HCT116 (cell line): ENCODE measurements at places on chromosomes 4 and X. TPM values are rescaled to one million over a fixed set of nuclear protein-coding genes. Genes with fewer than 3 reads are reported as not detected.

CTAG1A gene
- not detected for total RNA-seq

DNA sequence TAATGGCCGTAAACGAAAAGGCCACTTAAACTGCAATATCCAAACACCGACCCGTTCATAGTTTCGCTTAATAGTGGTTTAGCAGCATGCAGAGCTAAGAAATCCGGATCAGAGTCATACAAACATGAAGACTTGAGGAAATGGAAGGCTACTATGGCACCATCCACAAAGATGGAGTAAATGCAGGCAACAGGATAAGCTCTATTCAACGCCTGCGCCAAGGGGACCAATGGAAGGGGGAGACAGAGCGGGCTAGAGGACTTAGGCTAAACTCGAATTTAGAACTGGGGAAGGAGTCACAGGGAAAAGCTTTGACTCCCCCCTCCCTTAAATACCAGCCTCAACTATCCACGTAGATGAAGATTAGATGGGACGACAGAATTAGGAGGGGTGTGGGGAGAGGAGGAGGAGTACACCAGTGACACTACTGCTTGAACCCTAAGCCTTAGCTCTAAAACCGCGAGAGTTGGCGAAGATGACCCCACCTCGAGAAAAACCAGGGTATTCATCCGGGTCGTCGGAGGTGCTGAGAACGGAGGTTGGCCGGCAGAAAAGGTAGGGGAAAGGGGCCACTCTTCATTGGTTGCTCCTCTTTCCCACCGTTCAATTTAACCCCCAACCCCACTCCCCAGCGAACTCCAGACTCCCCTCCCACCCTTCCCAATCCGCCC, 3.5 kb downstream of the HUWE1 start:
- no peak for DNase-seq

DNA sequence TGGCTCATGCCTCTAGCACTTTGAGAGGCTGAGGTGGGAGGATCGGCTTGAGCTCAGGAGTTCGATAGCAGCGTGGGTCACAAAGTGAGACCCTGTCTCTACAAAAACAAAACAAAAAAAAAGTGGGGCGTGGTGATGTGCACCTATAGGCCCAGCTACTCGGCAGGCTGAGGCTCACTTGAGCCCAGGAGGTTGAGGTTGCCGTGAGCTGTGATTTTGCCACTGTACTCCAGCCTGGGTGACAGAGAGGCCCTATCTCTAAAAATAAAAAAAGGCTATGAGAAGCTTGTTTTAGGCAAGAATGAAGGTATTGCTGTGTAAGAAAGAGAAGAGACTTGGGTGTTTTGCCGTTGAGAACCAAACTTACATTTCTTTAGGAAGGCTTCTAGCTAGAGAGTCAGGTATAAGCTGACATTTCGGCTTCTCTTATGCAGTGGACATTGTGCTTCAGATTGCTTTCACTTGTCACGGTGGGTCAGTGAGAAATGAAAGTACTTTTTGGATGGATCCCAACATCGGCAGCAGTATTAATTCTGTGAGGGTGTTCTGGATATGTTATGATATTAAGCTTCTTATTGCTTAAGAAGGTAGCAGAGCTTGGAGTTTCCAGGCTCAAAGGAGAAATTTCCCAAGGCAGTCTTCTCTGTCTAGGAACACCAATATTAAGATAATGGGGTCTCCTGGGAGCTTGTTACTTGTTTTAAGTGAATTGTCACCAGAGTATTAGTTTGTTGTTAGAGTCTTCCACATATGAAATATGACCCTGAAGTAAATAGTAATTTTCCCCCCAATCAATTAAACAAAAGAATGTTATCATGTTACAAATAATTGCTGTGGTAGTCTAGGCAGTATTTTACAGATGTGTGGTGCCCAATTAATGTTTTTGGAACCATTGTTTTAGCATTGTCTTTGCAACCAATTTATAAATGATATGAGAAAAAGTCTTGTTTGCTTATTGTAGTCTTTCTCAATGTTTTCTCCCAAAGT, 17.6 kb downstream of the TMEM131L start:
- no peak for DNase-seq

DNA sequence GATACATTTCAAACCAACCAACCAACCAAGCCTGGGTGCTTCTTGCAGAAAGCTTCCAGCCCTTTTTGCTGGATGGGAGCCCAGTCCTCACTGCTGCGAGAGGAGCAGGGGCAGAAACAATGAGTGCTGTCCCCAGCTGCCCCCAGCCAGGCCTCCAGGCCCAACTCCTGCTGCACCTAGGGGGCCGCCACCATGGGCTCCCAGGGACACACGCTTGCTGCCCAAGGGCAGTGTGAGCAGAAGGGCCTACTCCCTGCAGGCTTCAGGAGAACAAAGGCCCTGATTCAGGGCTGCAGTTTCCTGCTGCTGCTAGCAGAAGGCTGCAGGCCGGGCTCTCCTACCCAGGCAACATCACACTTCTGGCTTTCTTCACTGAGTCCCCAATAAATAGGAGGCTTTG, 37.7 kb upstream of the ENPP6 start:
- DNase-seq: no peak

- DNase-seq: no peak
Measured at GRCh38 chrX:109440475-109440874, 41.4 kb downstream of the GUCY2F start.

- no peak for DNase-seq
Measured at GRCh38 chr4:140351093-140352075, 22.1 kb upstream of the SCOC start.

- no peak for DNase-seq
Measured at GRCh38 chr4:2953496-2953895, 9.7 kb downstream of the NOP14 start.

DNA sequence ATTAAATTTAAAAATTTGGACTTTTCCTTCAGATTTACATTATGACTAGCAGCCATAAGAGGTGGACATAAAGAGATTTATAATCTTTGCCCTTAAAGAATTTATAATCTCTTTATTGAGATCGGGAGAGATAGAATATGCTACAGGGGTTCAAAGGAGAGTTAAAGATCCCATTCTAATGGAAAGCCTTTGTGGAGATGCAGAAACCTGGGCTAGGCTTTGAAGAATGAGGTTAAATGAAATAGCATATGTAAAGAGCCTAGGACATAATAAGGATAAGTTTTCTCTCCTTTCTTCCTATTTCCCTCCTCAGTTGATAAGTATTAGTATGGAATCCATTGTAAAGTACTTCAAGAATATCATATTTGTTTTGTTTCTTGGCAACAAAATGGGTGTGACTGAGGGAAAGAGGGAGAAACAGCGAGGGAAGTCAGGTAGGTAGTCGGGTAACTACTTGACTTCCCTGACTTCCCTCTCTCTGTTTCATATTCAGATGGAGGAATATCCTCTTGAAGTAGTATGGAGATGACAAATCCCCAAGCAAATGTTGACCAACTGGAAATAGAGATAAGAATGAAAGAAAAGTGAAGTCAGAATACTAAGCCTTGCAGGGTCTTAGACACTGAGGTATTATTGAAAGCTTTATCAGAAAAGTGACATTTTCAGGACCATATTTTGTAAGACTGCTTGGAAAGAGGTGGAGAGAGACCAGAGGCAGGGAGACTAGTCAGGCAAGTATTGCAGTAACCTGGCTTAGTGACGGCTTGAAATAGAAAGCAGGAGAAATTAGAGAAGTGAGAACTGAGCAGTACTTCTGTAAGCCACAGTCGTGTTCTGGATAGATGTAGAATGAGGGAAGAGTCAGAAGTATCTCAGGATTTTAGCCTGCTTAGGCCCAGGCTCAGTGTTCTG, 82.9 kb downstream of the PDLIM5 start:
- DNase-seq: no peak

DNA sequence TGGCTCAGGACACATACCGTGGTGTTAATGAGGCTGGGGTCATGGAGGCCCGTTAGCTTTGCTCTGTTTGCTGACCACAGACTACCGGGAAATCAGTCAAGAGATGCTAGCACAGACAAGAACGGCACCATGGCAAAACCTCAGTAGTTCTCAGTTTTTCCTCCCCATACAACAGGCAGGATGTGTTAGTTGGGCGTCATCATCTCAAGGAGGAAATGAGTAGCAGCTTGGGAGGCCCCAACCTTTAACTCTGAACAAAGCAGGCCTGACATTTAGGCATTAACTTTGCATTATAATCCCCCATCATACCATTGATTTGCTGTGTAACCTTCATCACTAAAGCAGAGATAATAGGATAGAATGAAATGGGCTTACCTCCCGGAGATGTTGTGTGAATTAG, 714.2 kb downstream of the RPA4 start:
- DNase-seq: no peak

TGIF2LX gene
- total RNA-seq: not detected

- no peak for DNase-seq
Measured at GRCh38 chr4:158714937-158715336, 8.3 kb downstream of the PPID start.

GRCh38 chr4:140644470-140645185, 75.9 kb upstream of the UCP1 start:
- no peak for DNase-seq

GRCh38 chr4:32790803-32791202, 2070.6 kb downstream of the PCDH7 start:
- DNase-seq: no peak

MCTS1 gene
- 49.5 TPM for total RNA-seq

- no peak for DNase-seq
Measured at GRCh38 chr4:24896056-24896455, 16.8 kb downstream of the CCDC149 start.

DNA sequence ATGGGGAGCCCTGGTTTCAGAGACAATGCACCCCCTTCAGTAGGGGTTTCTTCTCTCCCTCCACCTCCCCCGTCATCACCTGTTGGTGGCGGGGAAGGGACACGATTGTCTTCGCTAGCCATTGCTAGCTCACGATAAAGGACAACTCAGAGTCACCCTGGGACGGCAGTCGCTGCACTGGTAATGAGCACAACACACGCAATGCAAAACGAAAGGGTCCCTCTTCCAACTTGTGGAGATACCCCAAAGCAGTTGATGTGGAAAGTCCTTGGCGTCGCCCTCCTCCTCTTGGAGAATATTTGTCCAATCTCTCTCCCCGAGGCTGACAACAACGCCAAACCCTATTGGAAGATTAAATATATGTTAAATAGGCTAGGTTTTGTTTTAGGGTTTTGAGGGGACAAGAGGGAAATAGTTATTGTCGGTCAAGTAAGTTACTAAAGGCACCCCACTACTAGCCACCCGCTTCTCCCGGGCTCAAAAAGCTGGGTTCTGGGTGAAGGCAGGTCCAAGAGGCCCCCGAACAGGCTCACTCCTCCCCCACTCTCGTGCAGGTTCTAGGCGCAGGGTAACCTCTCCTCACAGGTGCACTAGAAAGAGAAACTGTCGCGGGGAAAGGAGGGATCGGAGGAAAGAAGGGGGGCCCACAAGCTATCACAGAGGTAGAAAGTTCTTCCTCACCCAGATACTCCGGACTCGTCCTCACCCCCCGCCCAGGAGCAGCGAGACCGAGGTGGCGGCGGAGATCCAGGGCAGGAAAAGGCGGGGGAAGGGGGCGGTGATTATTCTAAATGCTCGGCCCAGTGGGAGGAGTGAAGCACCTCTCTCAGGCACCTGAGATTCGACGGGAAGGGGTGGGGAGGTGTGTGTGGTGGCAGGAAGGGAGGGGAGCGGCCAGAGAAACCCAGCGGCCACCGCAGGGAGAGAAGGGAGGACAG, at the start of gene LRBA:
Gene LRBA (minus strand): TSS at position 764 of the 938 bp plus-strand sequence. CDS start 642 bp downstream, at position 122.
- peak; percentile 81 for DNase-seq

GYG2 gene
- not detected for total RNA-seq

DNA sequence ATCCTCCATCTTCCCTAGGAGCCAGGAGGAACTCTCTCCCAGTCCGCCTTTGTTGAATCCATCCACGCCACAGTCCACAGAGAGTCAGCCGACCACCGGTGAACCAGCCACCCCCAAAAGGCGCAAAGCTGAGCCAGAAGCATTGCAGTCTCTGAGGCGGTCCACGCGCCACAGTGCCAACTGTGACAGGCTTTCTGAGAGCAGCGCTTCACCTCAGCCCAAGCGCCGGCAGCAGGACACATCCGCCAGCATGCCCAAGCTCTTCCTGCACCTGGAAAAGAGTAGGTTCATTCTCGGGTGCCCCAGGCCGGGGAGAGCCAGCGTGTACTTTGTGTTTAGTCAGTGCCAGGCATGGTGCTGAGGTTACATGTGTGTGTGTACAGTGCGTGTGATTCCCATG, 7.4 kb downstream of the MSL3 start:
- no peak for DNase-seq

DNA sequence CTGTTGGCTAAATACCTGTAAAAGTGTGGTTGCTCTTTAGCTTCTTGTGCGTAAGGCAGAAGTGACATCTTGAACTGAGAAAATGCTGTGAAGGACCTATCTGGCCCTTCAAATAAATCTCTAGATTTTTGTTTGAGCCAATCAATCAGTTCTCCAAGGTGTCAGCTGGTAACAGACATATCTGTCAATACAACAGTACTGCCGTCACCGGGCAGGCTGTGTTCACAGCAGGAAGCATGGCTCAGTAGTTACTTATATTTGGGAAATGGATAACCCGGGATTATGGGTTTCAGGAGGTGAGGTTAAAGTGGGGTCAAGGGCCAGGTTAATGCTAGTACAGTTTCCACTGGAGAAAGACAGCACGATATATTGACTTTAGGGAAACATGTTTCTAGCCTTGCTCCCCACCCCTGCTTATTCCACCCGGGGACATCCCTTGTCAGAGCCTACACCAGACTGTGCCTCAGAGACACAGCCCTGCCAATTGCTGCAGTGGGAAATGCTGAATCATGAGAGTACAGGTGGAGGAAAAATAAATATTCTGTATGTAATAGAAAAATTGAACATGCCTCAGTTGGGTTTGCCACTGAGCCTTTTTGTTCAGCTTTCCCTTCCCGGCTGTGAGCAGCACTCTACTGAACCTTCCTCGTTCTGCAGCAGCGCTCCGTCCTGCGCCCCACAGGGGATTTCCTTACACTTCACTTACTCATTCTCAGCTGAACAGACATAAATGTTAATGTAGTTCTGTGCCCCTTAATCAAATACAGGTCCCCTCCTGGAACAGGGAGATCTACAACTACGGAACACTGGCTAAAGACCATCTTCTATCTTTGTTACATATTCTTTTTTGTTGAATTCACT, 121.1 kb downstream of the MGST2 start:
- DNase-seq: no peak

GRCh38 chr4:48902266-48902665, 4.3 kb downstream of the OCIAD2 start:
- DNase-seq: no peak

DNA sequence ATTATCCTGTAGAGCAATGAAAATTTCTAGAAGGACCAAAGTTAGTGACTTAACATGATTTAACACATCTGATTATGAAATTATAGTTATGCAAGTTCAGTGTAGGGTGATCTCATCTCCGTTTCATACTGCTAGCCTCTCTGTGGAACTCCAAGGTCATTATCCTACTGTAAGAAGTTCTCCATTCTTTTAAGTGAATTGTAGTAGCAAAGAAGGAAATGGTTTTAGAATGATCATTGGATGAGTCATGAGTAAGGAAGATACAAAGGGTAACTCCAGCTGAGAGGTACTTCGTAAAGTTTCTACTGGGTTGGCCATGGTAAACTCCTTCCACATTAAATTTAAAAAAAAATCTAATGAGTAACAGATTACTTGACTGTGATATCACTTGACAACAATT, 215.0 kb upstream of the GIMD1 start:
- peak; percentile 22 for DNase-seq

DNA sequence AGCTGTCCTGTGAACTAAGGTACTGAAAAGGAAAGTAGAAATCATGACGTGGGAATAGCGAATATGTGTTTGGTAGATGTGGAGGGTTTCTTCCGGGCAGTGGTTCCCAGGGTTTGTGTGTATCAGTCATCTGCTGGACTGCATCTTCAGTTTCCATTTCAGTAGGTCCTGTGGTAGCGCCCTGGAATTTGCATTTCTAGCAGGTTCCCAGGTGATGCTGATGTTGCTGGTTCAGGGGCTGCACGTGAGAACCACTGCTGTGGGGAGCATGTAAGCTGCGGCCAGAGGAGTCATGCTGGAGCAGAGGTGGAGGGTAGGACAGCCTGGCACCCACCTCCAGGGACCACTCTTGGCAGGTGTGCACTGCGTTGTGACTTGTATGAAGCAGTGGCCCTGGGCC, 47.1 kb downstream of the ARHGAP10 start:
- no peak for DNase-seq

SHROOM2 gene
- 5.3 TPM for total RNA-seq
